ENCODE measurements at places on chromosomes 12 and 14.

- DNase-seq, result no peak
Measured at GRCh38 chr14:69345402-69345801, 52.7 kb downstream of the ERH start.

GRCh38 chr12:109347589-109347988, at the start of gene MYO1H:
TSS of gene MYO1H (plus strand) at chr12:109347900. CDS start at chr12:109347961, 61 bp downstream.
- no peak for DNase-seq

- no peak for DNase-seq
Measured at GRCh38 chr12:76255281-76255680, 92.9 kb downstream of the BBS10 start.

DNA sequence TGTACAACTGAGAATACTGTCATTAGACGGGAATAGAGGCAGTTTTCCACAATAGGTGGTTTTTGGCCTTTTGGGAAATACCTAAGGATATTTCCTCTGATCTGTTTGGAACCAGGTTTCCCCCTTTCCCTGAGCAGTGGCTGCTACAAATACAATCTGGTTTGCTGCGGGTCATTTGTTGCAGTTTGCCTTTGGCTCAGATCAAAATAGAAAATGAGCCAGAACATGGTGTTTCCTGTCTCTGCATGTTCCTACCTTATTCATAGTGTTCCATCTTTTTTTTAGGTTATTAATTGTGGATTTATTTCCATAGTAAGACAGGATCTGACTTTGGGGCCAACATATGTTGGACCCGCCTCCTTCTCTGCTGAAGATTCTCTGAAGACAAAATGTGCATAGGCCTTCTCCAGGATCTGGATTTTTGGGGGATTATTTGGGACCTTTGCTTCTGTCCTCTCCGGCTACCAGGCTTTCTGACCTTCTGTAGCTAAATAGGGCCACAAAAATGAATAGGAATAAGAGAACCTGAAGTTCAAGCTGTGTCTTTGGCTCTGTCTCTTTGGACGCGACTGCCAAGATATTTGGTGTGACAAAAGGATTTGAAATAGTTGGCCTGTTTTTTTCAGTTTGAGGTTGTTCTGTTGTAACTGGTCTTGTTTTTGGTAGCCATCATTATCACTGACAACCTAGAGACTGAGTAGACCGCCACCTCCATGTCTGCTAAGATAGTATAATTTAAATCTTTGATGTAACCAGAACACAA, 146.9 kb downstream of the PRKCH start:
- no peak for DNase-seq

DNA sequence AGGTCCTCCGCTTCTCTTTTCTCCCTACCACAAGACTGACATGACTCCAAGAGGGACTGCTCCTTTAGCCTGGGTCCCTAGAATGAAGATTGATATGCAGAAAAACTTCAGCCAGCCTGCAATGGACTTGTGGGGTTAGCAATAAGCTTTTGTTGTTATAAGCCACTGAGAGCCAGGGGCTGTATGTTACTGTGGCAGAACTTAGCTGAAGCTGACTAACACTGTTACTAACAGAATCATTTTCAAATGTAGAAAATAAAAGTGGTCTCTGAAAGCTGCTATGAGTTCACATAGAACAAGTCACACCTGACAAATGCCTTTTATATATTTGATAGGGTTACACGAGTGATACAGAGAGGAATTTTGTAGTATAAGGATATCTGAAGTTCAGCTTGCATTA, 13.6 kb upstream of the RFLNA start:
- DNase-seq, result no peak

DNA sequence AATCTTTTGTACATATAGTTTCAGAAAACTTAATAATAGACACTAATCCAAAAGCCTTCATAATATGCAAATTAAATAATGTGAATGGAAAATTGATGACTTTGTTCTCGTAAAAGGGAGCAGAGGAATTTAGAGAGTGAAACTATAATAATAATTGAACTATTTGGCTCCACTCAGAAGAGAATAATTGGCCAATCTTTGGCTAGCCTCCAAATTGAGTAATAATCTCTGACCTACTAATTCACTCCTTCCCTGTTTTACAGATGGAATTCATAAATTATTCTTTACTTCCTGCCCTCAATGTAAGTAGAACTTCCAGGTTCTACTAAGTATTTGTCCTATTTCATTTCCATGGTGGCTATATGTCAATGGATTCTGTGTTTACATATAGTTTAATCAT, 15.8 kb downstream of the TRIM9 start:
- no peak for DNase-seq

DNA sequence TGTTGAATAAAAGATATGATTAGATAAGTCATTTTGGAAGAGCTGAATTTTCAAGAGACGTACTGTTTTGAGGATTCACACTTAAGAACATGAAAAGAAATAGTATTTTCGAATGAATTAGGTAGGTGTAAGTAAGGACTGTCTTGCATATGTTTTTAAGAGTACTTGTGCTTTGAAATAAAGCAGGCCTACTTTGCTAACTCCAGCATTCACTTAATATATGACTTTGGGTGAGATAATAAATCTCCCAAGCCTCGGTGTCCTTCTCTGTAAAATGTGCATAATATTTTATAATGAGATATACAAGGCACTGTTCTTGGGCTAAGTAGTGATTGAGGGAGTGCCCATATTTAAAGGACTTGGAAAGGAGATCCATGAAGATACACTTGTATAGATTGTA, 54.6 kb downstream of the WASHC4 start:
- DNase-seq, result no peak

DNA sequence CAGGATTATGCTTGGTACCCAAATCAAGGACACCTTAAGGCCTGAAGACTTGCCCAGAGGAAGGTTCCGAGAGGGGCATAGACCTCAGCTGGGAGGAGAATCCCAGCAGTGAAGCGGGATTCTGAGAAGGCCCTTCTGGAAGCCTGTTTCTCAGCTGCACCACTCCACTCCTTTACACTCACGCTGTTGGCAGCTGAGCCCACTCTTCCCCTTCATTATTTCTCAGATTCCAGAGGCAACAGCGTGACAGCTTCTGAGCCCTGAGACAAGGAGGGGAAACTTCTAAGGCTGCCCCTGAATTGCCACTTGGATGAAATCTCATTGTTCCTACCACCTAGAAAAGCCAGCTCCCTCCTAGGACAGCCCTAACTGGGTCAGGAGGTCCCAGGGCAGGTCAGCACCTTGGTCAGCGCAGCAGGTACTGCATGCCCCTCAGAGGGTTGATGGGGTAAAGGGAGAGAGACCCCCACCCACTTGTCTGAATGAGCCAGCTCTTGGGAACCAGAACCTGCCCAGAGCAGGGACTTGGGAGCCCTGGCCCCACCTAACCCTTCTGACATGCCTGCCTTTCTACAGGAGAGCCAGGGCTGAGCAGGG, 53.9 kb downstream of the ISCA2 start:
- DNase-seq, result no peak

DNA sequence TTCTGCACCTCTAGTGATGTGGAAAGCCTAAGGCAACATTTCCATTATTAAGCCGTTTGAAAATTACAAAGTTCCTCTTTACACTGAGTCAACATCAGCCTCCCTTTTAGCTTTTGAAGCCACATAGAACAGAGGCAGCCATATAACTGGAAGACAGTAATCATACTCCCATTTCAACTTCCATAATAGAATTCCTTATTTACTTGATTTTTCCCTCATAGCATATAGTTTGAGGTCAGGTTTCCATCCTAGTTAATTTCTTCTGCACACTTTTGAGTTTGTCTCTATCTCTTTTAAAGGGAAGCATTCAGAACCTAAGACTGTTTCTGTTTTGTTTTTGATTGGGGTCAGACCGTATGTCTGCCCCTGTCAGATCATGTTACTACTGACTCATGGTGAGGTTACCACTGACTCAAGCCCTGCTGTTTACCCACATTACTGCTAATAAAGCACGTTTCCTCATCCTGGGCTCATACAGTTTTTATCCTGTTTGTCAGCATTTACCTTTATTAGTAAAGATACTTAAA, 161.0 kb downstream of the SLC38A4 start:
- DNase-seq, result peak; percentile 94

DNA sequence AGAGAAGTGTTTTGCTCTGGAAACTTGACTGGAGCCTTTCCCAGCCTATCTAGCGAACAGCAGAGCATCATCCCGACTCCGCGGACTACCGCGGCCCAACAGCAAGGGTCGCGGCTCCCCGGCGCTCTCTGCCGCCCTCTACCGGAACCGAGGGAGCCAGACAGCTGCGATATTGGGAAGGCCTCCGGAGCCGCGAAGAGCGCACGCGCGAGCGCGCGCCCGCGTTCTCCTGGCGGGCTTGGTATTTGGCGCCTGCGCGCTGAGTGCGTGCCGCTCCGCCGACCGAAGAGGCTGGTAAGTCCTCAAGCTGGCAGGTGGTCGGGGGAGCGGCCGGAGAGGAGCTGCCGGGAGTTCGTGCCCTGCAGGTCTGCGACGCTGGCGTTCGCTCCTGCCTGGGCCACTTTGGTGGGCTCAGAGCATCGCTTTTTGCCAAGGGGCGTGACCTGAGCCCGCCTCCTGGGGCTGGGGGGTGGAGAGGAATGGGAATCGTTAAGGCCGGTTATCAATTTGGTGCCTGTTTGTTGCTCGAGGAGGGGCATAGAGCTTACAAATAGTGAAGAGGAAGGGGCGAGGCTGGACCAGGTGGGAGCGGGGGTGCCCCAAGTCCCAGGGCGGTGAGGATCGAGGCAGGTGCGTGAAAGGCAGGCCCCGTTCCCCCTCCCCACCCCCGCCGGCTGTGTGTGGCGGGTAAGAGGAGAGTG, at the start of gene TMEM106C:
Gene TMEM106C (plus strand): TSS at position 257 of the 701 bp plus-strand sequence. CDS start 641 bp downstream, outside the sequence.
- peak; percentile 85 for DNase-seq

DNA sequence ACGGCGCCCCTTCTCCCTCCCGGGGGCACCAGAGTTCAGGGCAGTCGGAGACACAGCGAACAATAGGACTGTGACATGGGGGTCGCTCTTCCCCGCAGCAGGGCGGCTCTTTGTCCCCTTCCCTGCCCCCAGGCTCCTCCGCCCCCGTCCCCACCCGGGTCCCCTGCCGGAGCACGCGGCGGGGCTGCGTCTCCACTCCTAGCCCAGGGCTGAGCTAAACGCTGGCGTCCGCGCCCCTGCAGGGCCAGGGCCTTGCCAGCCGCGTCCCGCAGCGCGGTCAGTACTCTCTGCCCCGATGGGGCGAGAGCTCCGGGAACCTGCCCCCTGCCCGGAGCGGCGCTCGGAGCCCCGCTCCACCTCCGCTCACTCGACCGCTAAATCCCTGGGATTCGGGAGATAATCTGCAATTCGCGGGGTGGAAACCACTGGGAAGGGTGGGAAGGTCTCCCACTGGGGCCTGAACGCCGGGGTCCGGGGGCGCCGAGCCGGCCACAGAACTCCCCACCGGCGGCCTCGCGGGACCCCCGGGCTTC, 825 bp upstream of the CCDC85C start:
- DNase-seq, result peak; percentile 20

DNA sequence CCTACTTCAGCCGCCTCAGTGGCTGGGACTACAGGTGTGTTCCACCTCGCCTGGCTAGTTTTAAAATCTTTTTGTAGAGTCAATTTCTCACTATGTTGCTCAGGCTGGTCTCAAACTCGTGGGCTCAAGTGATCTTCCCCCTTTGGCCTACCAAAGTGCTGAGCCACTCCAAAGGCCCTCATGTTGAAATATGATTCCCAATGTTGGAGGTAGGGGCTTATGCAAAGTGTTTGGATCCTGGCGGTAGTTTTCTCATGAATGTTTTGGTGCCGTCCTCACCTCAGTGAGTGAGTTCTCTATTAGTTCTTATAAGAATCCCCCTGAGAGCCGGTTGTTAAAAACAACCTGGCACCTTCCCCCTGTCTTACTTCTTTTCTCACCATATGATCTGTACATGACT, 784.6 kb downstream of the TMTC2 start:
- no peak for DNase-seq

DNA sequence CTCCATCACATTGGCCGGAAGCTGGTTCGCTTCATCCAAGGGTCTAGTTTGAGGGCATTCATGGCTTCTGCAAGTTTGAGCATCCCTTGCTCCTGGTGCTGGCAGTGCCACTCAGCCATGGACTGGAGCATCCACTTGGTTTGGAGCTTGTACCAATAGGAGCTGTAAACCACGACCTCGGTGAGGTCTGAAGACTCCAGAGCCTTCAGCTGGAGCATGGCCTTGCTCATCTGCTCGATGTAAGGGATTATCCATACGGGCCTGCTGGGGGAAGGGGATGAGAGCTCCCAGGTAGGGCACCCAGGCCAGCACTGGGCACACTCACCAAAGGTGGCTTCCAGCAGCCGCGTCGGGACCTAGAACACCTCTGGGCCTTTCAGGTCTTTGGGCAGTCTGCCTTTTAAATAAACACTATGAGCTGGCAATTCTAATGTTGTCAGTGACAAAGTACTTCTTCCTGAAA, 13.5 kb downstream of the FOS start:
- no peak for DNase-seq

DNA sequence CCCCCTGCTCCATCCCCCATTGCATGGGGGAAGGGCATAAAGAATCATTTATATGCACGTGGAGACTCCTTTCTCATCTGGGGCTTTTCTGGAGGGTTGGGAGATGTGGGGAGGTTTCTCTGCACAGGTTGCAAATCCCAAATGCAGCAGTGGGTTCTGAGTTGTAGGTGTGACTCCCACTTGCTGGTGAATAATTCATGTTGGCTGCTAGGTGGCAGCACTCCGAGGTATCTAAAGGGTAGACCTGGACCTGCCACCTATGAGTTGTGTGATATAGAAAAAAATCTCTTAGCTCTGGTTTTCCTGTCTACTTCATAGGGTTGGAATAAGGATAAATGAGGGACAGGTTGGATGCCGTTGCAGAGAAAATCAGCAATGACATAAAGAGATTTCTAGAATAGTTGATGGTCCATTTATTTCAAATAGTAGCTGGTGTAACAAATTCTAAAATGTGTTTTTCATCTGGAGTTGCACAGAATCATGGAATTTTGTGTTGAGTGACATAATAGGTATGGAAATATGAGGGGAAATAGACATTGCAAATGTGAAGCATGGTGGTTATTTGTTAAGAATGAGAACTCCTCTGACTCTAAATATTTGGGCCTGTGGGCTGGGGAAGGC, 4.6 kb downstream of the MARCHF9 start:
- DNase-seq, result peak; percentile 0

DNA sequence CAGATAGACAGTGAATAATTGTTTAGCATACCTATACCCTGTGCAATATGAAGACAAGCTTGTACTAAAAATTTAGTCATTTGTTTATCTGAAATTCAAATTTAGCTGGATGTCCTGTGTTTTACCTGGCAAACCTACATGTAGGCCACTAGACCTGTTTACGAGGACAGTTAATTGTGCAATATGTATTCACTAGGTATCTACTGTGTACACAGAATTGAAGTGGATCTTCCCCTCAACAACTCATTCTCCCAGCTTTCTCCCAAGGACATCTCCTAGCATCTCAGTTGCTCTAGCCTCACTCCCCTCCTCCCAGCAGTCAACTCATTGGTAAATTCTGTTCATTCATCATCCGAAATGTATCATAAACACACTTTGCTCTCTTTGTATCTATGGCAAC, 25.3 kb downstream of the AK7 start:
- DNase-seq, result no peak

- DNase-seq, result no peak
Measured at GRCh38 chr14:51895375-51895774, 35.0 kb downstream of the GNG2 start.
